CD4-positive, alpha-beta memory T cell (primary cell): ENCODE measurements at places on chromosomes 6 and 20.

- no peak for DNase-seq
These were observed 450.8 kb upstream of the SOX4 start for GRCh38 chr6:21142741-21143140.

DNA sequence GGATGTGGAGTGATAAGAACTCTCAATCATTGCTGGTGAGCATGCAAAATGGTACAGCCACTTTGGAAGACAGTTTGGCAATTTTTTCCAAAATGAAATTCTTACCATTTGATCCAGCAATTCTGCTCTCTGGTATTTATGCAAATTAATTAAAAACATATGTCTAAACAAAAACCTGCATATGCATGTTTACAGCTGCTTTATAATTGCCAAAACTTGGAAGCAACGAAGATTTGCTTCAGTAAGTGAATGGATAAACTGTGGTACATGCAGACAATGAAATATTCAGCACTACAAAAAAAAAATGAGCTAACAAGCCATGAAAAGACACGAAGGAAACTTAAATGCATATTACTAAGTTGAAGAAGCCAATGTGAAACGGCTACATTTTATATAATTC is 55.5 kb upstream of the SMLR1 start:
- no peak for DNase-seq

DNA sequence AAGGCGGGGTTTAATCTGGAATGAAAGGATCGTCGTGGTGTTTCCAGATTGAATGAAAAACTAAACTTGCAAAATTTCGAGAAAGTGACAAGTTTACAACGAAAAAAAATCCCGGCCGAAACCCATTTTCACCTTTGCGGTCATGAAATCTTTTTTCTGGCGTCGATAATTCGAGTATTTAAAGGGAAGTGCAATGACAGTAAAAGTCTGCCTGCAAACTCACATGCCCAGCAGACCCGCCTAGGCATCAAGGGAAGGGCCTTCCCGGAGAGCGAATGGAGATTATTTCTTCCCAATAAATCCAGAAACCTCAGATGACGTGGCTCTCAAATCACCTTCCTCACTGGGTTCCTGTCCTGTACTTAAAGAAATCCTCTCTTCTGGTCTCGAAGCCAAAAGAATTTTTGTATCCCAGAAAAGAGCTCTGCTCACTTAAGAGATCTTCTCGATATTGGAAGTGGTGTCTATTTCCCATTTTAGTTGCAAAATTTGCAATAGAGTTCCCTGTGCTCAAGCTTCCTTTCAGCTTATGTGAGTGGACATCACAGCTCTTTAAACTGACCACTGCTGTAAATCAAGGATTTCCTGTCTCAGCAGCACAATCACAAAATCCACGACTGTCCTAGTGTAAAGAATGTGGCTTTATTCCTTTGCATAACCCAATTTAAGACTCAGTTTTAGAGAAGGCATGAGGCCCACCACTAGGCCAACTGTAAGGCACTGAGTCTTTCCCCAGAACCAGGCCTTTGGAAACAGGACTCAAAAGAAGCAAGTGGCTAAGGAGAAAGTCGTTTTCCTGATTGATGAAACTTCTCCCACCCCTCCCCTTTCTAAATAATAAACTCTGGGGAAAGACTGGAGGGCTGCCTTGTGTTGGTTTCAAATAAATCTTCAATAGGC is 3.9 kb downstream of the OLIG3 start:
- DNase-seq, result no peak

DNA sequence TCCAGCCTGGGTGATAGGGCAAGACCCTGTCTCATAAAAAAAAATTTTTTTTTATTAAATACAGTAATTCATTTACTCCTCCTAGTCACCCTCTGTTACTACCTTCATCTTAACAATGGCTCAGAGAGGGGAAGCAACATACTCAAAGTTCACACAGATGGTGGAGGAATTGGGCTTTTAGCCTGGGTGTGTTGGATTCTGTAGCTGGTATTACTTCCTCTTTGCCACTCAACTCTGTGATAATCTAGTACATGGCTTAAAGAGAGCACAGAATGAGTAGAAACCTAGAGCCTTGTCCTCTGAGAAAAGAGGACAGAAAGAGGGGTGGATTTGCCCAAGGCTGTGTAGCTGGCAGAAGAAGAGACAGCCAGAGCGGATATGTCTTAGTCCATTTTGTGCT is 96.6 kb downstream of the DLGAP4 start:
- DNase-seq, result no peak

GRCh38 chr6:163596174-163596573 is 181.7 kb downstream of the QKI start:
- DNase-seq, result no peak

GRCh38 chr6:122995921-122996793 is at the start of gene CLVS2:
Gene CLVS2 (plus strand): TSS chr6:122996235. CDS start chr6:122997778, 1,543 bp downstream.
- DNase-seq, result no peak

- DNase-seq, result no peak
These were observed 30.9 kb downstream of the ANGPT4 start for GRCh38 chr20:884983-885952.

- no peak for DNase-seq
These were observed 441.5 kb upstream of the FLRT3 start for GRCh38 chr20:14778875-14779274.
